ENCODE measurements at places on chromosomes 11 and 22.

- DNase-seq, result no peak
These were observed 537 bp downstream of the EP300 start for GRCh38 chr22:41092847-41093411.

DNA sequence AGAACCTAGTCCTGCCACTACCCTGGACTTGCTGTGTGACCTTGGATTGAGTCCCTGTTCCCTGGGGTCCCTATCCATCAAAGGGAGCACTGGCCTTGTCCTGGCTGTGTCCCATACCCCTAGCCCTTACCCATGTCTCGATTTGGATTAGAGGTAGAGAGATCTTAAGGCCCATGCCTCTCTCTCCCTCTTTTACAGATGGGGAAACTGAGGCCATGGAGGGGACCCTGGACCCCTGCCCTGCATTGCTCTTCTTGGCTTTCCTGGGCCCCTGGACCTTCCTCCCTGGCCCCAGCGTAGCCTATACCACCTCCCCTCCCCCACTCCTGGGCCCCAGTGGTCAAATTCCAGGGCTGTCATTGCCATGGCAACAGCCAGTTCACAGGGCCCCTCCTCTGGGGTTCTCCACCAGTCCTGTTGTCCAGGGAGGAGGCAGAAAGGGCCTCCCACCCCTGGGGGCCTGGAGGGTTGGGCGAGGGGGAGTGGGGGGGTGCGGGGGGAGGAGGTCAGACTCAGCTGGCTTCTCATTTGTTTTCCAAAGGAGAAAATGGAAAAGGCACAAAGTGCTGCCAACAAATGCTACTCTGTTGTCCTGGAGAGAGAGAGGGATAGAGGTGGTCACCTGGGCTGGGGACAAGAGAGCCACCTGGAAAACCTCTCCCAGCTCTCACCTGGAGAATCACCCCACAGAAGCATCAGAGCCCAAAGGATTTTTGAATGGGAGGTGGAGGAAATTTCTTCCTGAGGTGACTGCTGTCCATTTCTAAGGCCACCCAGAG is 23.3 kb downstream of the ARHGEF17 start:
- no peak for DNase-seq

GRCh38 chr11:105023003-105023402 is at the start of gene CASP5:
Gene CASP5, minus strand, starts transcription at chr11:105023168. Its CDS starts 32 bp downstream, at chr11:105023136.
- DNase-seq, result no peak

DNA sequence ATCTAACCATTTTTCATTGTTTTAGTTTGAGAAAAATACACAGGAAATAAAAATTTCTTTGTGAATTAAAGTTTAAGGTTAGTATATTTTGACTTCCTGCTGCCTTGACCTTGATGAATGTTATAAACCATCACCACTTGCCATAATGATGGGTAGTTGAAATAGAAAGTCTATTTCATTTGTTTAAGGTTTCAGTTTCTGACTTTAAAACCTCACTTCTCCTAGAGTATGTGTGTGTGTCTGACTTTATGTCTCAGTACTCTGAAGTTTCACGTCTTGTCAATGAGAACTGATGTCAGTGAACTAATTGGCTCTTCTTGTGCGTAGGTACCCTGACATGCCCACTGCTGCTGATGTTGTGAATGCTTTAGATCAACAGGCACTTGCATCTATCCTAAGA is 188.2 kb downstream of the METTL15 start:
- peak; percentile 10 for DNase-seq

DNA sequence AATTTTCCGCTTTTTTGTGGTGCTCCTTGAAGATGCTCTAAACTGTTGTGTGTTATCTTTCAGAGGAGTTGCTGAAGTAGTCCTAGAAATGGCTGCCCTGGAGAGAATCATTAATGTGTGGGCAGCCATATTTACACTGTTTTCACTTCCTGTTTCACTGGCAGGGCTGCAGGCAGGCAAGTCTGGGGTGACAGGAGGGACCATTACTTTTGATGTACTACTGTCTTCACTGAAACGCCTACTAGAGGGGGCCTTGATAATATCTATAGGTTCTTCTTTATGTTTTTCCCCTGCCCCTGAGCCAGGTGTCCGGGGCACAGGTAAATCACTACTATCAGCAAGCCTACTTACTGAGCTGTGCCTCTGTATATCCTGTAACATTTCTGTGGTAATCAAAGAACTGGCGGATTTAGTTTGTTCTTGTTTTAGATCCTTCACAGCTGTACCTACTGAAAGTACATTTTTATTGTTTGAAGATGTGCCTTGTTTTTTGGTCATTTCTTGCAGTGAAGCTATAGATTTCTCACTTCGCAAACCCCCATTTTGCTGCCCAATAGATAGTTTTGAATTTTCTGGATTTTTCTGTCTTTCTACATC is 39.7 kb downstream of the ACAT1 start:
- no peak for DNase-seq
